ENCODE measurements at places on chromosomes 13 and 19. TPM values are rescaled to one million over a fixed set of nuclear protein-coding genes. Genes with fewer than 3 reads are reported as not detected.

Gene SHISA2
- 1.1 TPM for total RNA-seq

GRCh38 chr13:40398065-40398464 is 268.4 kb downstream of the FOXO1 start:
- DNase-seq: no peak

DNA sequence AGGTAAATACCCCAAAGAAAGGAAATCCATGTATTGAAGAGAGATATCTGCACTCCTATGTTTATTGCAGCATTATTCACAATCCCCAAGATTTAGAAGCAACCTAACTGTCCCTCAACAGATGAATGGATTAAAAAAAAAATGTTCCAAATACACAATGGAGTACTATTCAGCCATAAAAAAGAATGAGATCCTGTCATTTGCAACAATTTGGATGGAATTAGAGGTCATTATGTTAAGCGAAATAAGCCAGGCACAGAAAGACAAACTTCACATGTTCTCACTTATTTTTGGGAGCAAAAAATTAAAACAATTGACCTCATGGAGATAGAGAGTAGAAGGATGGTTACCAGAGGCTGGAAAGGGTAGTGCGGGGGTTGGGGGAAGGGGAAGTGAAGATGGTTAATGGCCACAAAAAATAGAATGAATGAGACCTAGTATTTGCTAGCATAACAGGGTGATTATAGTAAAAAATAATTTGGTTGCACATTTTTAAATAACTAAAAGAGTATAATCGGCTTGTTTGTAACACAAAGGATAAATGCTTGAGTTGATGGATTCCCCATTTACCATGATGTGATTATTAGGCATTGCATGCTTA is 9.7 kb upstream of the ZNF709 start:
- no peak for DNase-seq

Gene STOML3
- total RNA-seq: not detected

GRCh38 chr13:24564881-24565280 is 52.3 kb upstream of the PARP4 start:
- no peak for DNase-seq

GRCh38 chr19:35717665-35718344 is at the start of gene KMT2B:
TSS of gene KMT2B (plus strand) at chr19:35718003. CDS start at chr19:35718019, 16 bp downstream.
- DNase-seq: no peak

- DNase-seq: no peak
Observed at GRCh38 chr13:97499181-97499580, 65.2 kb downstream of the RAP2A start.

DNA sequence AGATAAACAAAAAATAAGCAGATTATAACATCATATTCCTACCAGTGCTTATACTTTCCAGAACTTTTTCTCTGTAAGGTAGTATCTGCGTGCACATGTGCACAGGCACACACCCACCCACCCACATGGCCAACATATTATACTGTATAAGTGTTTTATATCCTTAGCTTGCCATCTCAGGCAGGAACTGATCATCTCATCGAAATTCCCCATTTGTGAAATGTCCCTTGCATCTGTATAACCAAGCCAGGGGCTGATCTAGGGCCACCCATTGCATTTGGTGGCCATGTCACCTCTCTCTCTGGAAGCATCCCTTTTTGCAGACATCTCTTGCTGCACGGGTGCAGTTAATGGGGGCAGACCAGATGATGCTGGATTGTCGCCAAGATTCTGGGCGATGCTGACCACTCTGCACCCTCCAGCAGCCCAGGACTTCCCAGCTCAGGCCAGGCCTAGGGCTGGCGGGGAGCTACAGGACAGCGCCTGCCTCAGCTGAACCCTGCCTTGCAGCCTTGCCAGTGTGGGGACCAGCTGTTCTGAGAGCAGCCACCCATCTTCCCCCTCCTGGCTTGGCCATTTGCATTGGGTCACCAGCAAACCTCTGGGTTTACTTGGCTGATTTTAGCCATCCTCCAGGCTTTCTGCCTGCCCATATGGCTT is 95.9 kb downstream of the SLC7A1 start:
- DNase-seq: peak; percentile 85

All from mesenteric fat pad (tissue), 1 donor.